ENCODE measurements at places on chromosomes 4 and X. TPM values are rescaled to one million over a fixed set of nuclear protein-coding genes. Genes with fewer than 3 reads are reported as not detected.

DNA sequence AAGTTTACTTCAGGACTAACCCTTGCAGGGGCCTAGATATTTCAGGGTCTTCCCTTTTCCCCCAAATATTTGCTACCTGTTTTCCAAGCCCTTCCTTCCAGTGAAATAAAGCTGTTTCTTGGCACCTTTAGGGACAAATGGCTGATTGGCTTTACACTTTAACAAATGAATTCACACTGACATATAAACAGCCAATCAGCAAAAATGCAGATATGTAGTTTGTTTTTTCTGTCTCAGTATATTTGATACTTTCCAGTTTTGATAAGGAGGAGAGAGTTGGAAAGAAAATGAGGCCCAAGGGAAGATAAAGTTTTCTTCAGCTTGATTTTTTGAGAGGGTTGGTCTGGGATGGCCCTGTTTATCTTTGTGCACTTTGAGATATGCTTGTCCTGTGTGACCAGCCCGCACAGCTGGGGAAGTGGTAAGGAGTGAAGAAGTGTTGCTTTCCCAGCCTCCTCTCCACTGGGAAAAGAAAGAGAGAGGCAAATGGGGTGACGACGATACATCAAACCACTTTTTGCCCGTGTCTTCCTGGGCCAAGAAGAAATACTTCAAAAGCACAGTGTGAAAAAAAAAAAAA is 67.5 kb downstream of the MGST2 start:
- no peak for DNase-seq

DNA sequence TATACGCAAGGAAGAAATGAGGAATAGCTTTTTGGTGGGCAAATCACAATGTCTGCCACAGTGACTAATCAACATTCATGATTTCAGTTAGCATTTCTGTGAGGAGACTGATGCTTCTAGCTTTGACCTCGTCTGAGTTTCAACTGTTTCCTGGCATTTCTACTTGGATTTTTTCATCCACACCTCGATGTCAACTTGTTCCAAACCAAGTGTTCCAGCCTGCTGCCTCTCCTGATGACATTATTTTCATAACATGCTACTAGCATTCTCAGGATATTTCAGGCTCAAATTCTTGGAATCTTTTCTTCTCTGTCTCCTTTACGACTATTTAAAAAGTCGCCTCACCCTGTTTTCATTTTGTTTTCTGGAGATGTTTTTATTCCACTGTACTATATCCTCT is 90.3 kb upstream of the TEX13D start:
- no peak for DNase-seq

GRCh38 chr4:96525898-96526297 is 686.0 kb downstream of the PDHA2 start:
- no peak for DNase-seq

- DNase-seq: peak; percentile 40
These were observed at the start of gene GPR173 for GRCh38 chrX:53048169-53049126. TSS of gene GPR173 (plus strand) at chrX:53048789. CDS start at chrX:53076622, 27,833 bp downstream.

GRCh38 chrX:101062176-101062575 is 10.3 kb upstream of the TRMT2B start:
- no peak for DNase-seq

DNA sequence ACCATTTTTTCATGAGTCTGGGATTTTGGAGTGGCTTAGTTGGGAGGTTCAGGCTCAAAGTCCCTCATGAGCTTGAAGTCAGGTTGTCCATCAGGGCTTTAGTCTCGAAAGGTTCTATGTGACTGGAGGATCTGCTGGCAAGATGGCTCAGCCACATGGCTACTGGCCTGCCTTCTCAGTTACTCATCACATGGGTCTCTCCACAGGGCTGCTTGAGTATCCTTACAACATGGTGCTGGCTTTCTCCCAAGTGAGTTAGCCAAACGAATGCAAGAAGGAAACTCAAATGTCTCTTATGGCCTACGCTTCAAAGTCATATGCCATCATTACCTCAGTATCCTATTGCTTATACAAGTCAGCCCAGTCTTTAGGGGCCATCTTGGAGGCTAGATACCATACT is 106.3 kb upstream of the VCX3B start:
- no peak for DNase-seq

MAGEC1 gene
- not detected for total RNA-seq

F9 gene
- total RNA-seq: not detected

Measured in lung microvascular endothelial cell (primary cell).